ENCODE measurements at places on chromosomes 5 and 9. TPM values are rescaled to one million over a fixed set of nuclear protein-coding genes. Genes with fewer than 3 reads are reported as not detected.

- DNase-seq, result peak; percentile 23
Observed at GRCh38 chr5:124402144-124402581, 344.3 kb downstream of the ZNF608 start.

The AGXT2 gene
- not detected for total RNA-seq

The INSYN2B gene
- total RNA-seq, result not detected

The PIP5K1B gene
- 88.9 TPM for total RNA-seq

The PCDHGA2 gene
- 1.7 TPM for total RNA-seq

- DNase-seq, result no peak
Observed at GRCh38 chr9:36865731-36866635, 168.1 kb downstream of the PAX5 start.

The TNC gene
- total RNA-seq, result 316 TPM

The ACTBL2 gene
- total RNA-seq, result not detected

The CDHR2 gene
- 87.6 TPM for total RNA-seq

Data from transverse colon (tissue), 4 donors.